ENCODE measurements at places on chromosomes 3 and 15.

DNA sequence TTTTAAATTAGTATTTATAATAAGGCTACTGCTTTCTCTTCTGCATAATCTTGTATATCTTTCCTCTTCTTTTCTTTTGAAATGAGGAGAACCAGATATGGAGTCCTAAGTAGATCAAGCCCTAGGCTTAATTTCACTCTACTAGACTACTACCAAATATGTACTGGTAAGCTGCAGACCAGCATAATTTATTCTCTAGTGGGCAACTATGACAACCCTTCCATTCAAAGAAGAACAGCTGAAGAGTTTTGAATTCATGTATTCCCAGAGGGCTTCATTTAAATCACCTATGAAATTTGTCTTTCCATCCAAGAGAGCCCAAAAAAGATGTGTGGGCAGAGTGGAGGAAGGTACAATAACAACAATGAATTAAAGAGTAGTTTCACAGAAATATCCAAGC, 10.0 kb downstream of the RAD18 start:
- no peak for DNase-seq

- no peak for DNase-seq
Measured at GRCh38 chr15:27723821-27724220, 375.3 kb downstream of the OCA2 start.

DNA sequence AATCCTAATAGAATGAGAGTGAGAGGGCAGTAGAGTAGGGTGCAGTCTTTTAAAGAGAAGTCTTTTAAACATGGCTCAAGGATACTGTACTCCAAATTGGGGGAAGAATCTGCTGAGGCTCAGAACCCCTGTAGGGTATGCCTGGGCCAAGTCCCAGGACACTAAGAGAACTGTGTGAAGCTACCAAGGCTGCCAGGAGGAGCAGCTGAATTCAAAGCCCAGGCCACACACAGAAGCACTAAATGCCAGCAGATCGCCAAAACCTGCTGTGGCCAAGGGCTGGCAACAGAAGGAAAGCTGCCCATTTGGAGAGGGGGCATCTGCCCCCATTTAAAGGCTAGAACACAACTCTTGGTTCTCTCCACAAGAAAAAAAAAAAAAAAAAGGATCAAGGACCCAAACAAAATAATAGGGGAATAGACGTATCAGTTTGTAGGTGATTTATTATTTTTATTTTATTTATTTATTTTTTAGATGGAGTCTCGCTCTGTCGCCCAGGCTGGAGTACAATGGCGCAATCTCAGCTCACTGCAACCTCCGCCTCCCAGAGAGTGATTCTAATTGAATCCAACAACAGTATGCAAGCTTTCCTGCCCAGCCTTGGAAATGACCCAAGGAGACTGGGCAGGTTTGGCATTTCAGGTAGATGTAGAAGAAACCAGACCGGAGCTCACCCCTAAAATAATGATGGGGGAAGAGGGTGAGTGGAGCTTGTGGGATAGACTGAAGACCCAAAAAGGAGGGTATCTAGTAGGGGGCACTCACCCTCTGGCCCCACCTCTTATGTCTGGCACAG, 279.0 kb upstream of the WNT5A start:
- DNase-seq = no peak

- peak; percentile 90 for DNase-seq
Measured at GRCh38 chr3:81760924-81761903, at the start of gene GBE1. Gene GBE1 (minus strand): TSS chr3:81761645. CDS start chr3:81761517, 128 bp downstream.

DNA sequence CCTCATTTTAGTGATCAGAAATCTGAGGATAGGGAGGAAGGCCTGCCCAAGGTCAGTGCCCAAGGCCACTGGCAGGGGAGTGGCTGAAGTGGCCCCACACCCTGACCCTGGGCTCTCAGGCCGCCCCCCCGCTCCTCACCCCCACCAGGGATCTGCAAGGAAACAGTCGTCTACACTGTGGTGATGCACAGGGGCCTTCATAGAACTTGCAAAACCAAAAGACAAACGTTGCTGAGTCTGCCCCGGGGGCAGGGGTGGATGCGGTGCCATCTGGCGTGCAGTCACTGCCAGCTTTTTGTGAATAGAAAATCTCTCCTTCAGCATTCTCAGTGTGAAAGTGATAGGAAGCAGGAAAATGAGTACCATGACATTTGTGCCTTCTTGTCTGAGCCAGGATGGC, 41.3 kb downstream of the WHAMM start:
- no peak for DNase-seq

DNA sequence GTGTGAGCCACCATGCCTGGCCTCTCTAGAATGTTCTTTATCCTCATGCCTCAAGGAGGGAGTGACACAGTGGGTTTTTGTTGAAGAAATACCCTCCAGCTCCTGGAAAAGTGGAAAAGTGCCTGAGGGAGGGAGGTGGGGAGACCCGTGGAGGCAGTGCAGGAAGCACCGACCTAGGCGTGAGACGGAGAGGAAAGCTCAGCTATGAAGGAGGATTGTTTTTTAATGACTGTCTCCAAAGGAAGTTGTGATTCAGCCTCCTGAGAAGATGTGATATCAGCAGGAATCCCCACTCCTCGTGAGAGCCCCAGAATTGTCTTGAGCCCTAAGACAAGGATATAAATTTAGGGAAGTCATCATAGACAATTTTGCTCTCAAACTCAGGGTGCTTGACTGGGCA, 21.7 kb downstream of the RPLP1 start:
- no peak for DNase-seq

GRCh38 chr3:157464321-157464720, 27.7 kb downstream of the PTX3 start:
- no peak for DNase-seq

DNA sequence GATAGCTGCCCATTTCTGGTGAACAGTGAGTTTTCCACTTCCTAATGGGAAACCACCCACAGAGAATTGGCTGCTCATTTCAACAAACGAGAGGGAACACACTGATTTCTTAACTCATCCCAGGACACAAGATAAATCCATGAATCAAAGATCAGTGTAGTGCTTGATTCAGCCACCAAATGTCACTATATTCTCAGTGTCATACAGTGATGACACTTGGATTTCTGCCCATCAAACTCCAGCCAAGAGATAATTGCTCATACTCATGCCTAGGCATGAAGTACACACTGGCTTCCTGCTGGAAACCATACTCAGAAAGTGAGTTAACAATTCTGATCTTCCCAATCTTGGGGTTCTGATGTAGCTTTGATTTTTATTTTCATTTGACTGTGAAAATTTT, 35.4 kb upstream of the GRM7 start:
- DNase-seq = no peak

DNA sequence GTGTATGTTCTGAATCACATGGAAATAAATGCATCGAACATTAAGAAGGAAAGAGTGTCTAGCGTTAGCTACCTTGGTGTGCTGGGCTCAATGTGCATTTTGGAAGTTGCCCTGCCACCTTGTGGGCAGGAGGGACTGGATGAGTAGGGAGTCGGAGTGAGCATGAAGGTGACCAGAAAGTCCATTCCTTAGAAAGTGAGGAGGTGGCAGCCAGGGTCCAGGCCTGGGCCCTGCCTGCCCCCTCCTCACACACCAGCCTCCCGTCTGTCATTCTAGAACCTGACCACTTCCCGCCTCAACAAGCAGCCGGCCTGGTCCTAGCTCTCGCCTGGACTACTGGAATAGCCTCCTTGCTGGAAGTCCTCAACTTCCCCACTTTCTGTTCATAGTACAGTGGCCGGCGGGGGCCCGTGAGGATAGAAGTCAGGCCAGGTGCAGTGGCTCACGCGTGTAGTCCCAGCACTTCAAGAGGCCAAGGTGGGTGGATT, 10.2 kb upstream of the GATA2 start:
- DNase-seq = no peak

- peak; percentile 78 for DNase-seq
Measured at GRCh38 chr3:196969134-196969659, 564 bp upstream of the PIGZ start.

DNA sequence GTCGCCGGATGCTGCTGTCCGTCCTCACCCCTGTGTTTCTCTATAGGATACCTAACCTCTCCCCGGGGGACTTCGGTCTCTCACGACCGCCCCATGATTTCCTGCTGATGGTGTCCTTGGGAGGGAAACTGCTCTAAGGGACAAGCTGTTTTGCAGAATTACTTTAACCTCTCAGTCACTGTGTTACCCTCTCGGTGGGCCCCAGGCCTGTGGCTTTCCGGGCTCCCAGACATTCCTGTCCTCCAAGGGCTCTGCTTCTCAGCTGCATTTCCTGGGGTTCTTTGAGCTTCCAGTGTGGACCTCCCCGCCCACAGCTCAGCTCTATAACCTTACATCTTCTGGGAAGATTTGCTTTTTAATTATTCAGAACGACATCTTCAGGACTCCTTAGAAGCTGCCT, 40.9 kb downstream of the CHST2 start:
- no peak for DNase-seq

DNA sequence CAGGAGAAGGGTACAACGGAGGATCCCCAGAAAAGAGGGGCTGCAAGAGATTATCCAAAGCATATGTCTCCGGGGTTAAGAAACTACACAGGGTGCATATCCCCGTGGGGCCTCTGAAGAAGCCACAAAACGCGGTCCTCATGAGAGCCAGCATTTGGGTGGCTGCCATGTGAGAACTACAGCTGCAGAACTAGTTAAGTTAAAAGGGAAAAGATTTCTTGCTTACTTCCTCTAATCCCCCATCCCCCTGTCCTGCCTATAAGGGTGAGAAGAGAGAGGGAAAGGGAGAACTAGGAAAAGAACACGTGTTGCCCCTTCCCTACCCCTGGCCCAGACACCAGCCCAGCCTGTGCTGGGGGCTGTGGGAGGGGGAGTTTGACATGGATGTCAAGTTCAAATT, 70.4 kb upstream of the PCSK6 start:
- no peak for DNase-seq

- no peak for DNase-seq
Measured at GRCh38 chr3:188594139-188594538, 440.2 kb downstream of the LPP start.

DNA sequence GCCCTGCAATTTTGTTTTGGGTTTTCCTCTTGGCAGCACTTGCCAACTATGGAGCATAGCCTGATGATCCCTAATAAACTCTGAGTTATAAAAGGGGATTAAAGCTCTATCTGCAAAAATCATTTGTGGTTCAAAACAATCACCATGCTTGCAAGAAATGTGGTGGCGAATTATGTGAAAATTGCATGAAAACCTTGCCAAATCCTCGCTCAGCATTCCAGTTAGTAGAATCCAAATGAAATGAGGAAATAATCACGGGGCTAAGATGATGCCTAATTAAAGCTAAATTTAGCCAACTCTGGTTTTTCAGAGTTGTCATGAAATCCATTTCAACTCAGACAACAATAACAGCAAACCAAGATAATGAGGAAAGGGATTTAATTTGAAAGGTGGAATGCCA, 73.0 kb upstream of the PROK2 start:
- no peak for DNase-seq

DNA sequence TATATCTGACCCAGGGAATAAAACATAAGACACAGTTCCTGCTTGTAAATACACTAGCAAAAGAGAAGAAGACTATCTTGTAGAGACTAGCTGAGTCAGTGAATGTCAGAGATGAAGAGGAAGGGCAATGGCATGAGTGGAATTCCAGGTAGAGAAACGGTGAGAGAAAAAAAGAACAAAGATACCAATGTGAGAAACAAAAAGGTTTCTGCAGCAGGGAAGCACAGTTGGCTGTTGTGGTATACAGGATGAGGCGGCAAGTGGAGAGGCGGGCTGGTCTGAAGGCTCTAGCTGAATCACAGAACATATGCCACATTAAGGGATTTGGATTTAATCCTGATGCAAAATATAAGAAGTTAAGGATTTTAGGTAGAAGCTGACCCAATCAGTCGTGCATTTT, 17.1 kb upstream of the TASOR start:
- no peak for DNase-seq

DNA sequence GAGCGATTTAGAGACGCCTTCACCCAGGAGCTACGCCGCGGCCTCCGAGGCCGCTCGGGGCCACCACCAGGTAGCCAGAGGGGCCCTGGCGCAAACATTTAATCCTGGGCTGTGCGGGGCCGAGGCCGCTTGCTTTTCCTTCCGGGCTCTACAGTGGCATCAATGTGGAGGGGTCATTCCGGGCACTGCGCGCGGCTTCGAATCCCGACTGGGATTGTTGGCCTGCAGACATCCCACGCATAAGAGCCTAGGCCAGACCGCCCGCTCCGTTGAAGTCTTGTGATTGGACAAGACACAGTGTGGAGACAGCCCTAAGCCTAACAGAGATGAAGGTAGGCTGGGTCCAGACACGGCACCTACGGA, 568 bp upstream of the NCBP2 start:
- no peak for DNase-seq

DNA sequence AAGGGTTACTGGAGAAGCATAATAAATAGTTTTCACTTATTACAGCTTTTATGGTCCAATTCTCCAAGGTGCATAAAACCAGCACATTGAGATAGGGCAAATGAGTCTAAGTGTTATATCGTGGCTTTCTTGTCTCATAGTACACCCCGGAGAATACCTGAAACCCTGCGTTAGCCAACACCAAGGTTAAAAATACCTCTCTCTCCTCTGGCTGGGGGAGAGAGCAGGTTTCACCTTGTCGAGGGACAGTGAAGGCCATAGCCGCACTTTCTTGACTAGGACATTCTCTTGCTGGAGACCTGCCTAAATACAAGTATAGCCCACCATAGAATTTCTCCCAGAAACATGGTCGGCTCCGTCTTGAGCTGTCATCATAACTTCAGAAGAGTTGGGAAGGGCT, 51.4 kb upstream of the ATOSA start:
- no peak for DNase-seq

- no peak for DNase-seq
Measured at GRCh38 chr3:9247941-9248521, 1.4 kb downstream of the SRGAP3 start.

- no peak for DNase-seq
Measured at GRCh38 chr3:10182950-10183349, 18.2 kb downstream of the IRAK2 start.

GRCh38 chr15:56468401-56468800, 3.5 kb upstream of the MNS1 start:
- peak; percentile 38 for DNase-seq

GRCh38 chr3:53545996-53546359, 51.6 kb downstream of the CACNA1D start:
- DNase-seq = no peak

Measured in GM10248 (cell line).